ENCODE measurements at places on chromosomes 1 and 21. TPM values are rescaled to one million over a fixed set of nuclear protein-coding genes. Genes with fewer than 3 reads are reported as not detected.

The INSRR gene
- 0.35 TPM for total RNA-seq

The CDC42SE1 gene
- total RNA-seq: 107 TPM

The MYOM3 gene
- 13.5 TPM for total RNA-seq

The ZMYM4 gene
- total RNA-seq: 64.4 TPM

- peak; percentile 82 for DNase-seq
- no peak overlapping the region for H3K4me3 ChIP-seq
- peaks cover 34% of the 10 kb centered on the region for H3K4me1 ChIP-seq
- H3K27ac ChIP-seq: peak overlapping the region; percentile 84
- H3K36me3 ChIP-seq: peaks cover 2% of the 10 kb centered on the region
- no peaks in the 10 kb centered on the region for H3K27me3 ChIP-seq
Measured at GRCh38 chr1:205313563-205314308, 7.8 kb downstream of the NUAK2 start.

- no peaks in the 10 kb centered on the region for H3K36me3 ChIP-seq
- no peak for DNase-seq
- H3K4me3 ChIP-seq: no peak overlapping the region
Measured at GRCh38 chr1:84775535-84775920, 85.3 kb upstream of the SSX2IP start.

DNA sequence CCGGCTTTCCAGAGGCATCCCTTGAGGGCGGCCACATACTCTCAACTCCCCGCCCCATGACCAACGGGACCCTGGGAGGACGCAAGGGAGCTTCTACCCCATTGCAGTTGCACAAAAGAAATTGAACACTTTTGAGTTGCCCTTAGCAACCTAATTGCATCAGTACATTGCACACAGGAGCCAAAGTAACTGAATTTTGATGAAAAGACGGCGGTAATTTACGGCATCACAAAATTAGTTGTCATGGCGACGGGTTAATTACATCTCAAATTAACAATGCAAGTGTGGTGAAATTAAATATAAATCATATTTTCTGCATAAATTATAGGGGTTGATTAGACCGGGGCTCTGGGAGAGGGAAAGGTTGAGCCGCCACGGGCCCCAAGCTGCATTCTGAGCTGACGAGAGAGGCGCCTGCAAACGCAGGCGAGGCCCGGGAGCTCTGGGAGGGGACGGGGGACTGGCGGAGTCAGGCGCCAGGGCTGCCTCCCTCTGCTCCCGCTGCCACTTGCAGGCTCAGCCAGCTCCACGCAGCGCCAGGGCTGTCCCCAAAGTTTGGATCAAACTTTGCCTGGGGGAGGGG, 61.4 kb downstream of the CASZ1 start:
- peak; percentile 61 for DNase-seq
- H3K27ac ChIP-seq: no peak overlapping the region
- H3K4me3 ChIP-seq: no peak overlapping the region
- H3K4me1 ChIP-seq: peaks cover 22% of the 10 kb centered on the region

DNA sequence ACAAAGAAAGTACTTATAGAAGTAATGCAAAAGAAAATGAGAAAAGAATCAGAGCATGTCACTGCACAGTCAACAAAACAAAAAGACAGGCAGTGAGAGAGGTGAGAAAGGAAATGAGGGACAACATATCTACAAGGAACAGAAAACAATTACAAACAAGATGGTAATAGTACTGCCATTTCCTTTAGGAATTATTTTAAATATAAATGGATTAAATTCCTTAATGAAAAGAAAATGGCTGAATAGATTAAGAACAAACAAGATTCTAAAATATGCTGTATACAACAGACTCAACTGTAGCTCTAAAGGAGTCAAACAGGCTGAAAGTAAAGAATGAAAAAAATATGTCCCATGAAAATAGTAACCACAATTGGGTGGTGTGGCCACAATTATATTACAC, 22.1 kb upstream of the ZNF124 start:
- no peak overlapping the region for H3K27ac ChIP-seq
- peaks cover 19% of the 10 kb centered on the region for H3K36me3 ChIP-seq
- no peaks in the 10 kb centered on the region for H3K27me3 ChIP-seq
- DNase-seq: no peak

GRCh38 chr1:116270316-116271057, 102.6 kb upstream of the ATP1A1 start:
- no peaks in the 10 kb centered on the region for H3K27me3 ChIP-seq
- H3K4me3 ChIP-seq: no peak overlapping the region
- no peak for DNase-seq
- H3K27ac ChIP-seq: no peak overlapping the region

DNA sequence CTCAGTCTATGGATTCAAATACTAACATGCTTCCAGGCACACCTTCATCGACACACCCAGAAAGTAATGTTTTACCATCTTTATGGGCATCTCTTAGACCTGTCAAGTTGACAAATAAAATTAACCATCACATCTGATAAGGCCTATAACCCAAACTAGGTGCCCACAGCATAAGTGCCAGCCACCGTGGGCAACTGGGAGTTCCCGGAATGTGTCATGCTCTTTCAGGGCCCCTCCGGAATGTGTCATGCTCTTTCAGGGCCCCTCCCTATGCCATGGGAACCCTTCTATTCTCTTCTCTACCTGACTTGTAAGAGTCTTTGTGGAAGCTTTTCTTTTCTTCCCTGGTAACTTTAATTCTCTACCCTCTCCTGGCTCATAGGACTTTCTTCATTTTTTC, 26.6 kb downstream of the KRTAP24-1 start:
- no peaks in the 10 kb centered on the region for H3K4me1 ChIP-seq
- no peak overlapping the region for H3K27ac ChIP-seq
- H3K36me3 ChIP-seq: no peaks in the 10 kb centered on the region
- no peak for DNase-seq
- no peaks in the 10 kb centered on the region for H3K27me3 ChIP-seq

DNA sequence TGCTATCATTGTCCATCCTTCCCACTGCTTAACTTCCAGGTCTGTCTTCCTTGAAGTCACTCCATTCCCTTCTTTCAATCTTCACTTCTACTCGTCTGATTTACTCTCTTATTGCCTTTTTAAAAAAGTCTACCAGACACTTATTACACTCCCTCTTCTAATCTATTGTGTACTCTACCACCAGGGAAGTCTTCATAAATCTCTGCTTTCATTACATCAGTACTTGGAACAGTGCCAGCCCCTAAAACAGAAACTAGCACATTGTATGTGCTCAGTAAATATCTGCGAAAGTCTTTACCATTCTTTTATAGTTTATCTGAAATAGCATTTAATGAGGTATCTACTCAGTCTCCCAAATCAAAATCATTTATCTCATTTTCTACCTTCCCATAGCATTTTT, 236.4 kb downstream of the USH2A start:
- no peak for DNase-seq
- no peaks in the 10 kb centered on the region for H3K36me3 ChIP-seq
- H3K27me3 ChIP-seq: no peaks in the 10 kb centered on the region
- H3K27ac ChIP-seq: no peak overlapping the region
- H3K4me1 ChIP-seq: no peaks in the 10 kb centered on the region
- H3K4me3 ChIP-seq: no peak overlapping the region

GRCh38 chr1:63951059-63951946, 177.5 kb downstream of the ROR1 start:
- no peaks in the 10 kb centered on the region for H3K36me3 ChIP-seq
- no peaks in the 10 kb centered on the region for H3K27me3 ChIP-seq
- no peak overlapping the region for H3K27ac ChIP-seq
- peaks cover 2% of the 10 kb centered on the region for H3K4me1 ChIP-seq
- DNase-seq: no peak

- H3K36me3 ChIP-seq: no peaks in the 10 kb centered on the region
- DNase-seq: no peak
- no peaks in the 10 kb centered on the region for H3K27me3 ChIP-seq
- H3K4me3 ChIP-seq: no peak overlapping the region
- no peaks in the 10 kb centered on the region for H3K4me1 ChIP-seq
Measured at GRCh38 chr1:180143359-180143758, 11.3 kb upstream of the QSOX1 start.

DNA sequence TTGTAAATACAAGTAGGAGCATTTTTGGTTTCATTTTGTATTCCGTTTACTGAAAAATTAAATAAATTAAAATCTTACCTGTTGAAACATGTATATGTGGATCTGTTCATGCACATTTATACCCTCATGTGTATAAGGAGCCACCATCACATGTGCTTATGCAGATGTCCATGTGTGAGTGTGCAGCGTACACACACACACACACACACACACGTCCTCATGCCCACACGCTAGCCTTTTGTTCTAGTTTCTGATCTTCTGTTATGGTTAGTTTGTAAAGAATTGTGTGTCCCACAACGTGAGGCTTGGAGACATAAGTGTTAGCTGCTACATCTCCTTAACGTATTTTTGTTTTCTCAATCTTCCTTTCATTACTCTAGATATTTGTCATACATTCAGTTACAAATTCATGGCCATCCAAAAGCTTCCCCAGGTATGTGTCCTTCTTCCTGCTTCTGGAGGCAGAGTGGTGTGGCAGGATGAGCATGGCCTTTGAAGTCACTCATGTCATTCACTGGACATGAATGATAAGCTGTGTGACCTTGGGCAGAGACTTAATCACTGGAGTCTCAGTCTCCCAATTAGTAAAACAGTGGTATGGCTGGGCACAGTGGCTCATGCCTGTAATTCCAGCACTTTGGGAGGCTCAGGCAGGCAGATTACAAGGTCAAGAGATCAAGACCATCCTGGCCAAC, 54.6 kb downstream of the TENT5C start:
- H3K4me1 ChIP-seq: peaks cover 2% of the 10 kb centered on the region
- H3K27me3 ChIP-seq: no peaks in the 10 kb centered on the region
- DNase-seq: no peak
- H3K27ac ChIP-seq: no peak overlapping the region

GRCh38 chr1:36697836-36698605, 215.3 kb upstream of the CSF3R start:
- H3K27ac ChIP-seq: no peak overlapping the region
- no peak for DNase-seq
- H3K4me1 ChIP-seq: no peaks in the 10 kb centered on the region
- peaks cover 2% of the 10 kb centered on the region for H3K27me3 ChIP-seq
- H3K36me3 ChIP-seq: no peaks in the 10 kb centered on the region

Data from kidney (tissue), 22 donors.